ENCODE measurements at places on chromosomes 5 and 9. TPM values are rescaled to one million over a fixed set of nuclear protein-coding genes. Genes with fewer than 3 reads are reported as not detected.

The SOX30 gene
- not detected for total RNA-seq

The PCDHAC1 gene
- total RNA-seq, result 7.7 TPM

The CD180 gene
- total RNA-seq, result not detected

The SPATA9 gene
- total RNA-seq, result not detected

The NR5A1 gene
- 0.49 TPM for total RNA-seq

The IL4 gene
- total RNA-seq, result not detected

The ADAMTS6 gene
- 13.0 TPM for total RNA-seq

The C5orf24 gene
- 62.2 TPM for total RNA-seq

The CDX1 gene
- total RNA-seq, result 0.31 TPM

The CNTFR gene
- total RNA-seq, result 2.3 TPM

The ANKRD18A gene
- total RNA-seq, result 2.2 TPM

- no peak overlapping the region for H3K27ac ChIP-seq
- H3K4me3 ChIP-seq, result no peak overlapping the region
- no peaks in the 10 kb centered on the region for H3K36me3 ChIP-seq
- H3K27me3 ChIP-seq, result peaks cover 89% of the 10 kb centered on the region
- no peak for DNase-seq
These were observed 70.4 kb upstream of the TBCA start for GRCh38 chr5:77846422-77847128.

DNA sequence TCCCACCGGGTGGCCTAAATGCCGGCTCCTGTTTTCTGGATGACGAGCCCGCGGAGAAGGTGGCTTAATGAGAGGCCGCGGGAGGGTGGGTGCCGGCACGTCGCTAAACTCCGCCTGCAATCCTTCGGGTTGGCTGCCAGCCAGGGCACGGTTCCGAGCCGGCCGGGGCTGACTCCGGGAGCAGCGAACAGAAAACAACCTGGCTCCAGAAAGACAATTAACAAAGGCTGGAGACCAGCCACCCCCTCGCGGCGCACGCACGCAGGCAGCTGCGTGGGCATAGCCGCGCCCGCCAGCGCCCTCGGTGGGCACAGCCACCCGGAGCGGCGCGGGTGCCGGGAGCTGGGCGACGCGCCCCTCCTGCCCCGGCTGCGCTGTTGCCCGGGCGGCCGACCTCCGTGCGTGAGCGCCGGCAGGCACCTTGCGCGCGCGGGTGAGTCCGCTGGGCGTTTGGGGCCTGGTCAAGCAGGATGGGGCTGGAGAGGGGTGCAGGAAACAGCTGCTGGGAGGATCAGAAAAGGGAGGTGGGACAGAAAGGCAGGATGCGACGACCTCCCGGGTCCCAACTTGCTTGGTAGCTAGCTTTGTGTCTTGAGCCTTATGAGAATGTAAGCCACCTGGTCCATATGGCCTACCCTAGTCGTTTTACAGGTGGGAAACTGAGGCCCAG, at the start of gene ARHGEF37:
ARHGEF37 (plus strand) TSS at position 307 of the 670 bp plus-strand sequence. CDS start 16,272 bp downstream, outside the sequence.
- peak within 1 kb of the TSS; percentile 71 for H3K4me3 ChIP-seq
- peaks cover 8% of the 10 kb centered on the region for H3K4me1 ChIP-seq
- no peaks in the 10 kb centered on the region for H3K36me3 ChIP-seq
- peak; percentile 20 for DNase-seq

DNA sequence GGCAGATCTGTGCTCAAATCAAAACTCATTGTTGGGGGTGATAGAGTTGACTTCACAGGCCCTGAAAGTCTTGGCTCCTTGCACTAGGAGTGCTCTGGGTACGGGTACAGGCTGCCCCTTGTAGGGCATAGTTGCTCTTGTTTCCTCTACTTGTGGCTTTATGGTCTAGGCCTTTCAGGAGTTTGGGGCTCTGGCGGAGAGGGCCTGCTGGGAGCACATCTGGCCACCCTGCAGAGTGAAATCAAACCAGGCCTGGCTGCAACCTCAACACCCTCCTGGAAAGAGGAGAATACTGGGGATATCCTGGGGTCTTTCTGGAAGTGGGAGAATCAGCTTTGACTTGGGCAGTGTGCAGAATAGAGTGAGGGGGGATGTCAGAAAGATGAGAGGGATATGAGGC, 1.5 kb downstream of the TGFBI start:
- H3K4me1 ChIP-seq, result peaks cover 2% of the 10 kb centered on the region
- no peak for DNase-seq
- H3K36me3 ChIP-seq, result no peaks in the 10 kb centered on the region
- H3K27me3 ChIP-seq, result peaks cover 84% of the 10 kb centered on the region
- H3K4me3 ChIP-seq, result no peak overlapping the region

GRCh38 chr5:131218392-131218791, 45.5 kb upstream of the CDC42SE2 start:
- H3K27me3 ChIP-seq, result no peaks in the 10 kb centered on the region
- H3K4me3 ChIP-seq, result no peak overlapping the region
- H3K4me1 ChIP-seq, result no peaks in the 10 kb centered on the region
- H3K27ac ChIP-seq, result no peak overlapping the region

DNA sequence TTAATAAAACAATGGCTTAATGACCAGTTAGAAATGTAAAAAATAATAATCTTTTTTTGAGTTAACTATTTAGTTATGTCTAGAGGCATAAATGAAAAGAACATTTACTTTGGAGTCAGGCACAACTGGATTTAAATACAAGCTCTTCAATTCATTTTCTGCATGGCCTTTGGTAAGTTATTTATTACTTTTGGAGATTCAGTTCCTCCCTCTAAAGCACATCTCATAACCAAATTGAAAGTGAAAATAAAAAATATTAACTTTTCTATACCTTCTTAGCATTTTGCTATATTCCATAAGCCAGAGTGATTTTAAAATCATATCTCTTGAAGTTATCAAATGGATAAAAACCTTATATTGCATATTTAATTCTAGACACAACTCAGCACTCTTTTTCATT, 434.9 kb upstream of the SMARCA2 start:
- no peak overlapping the region for H3K27ac ChIP-seq
- H3K4me3 ChIP-seq, result no peak overlapping the region
- H3K36me3 ChIP-seq, result no peaks in the 10 kb centered on the region
- no peaks in the 10 kb centered on the region for H3K27me3 ChIP-seq

- H3K4me3 ChIP-seq, result no peak overlapping the region
- no peak overlapping the region for H3K27ac ChIP-seq
- H3K36me3 ChIP-seq, result no peaks in the 10 kb centered on the region
- no peak for DNase-seq
- no peaks in the 10 kb centered on the region for H3K27me3 ChIP-seq
These were observed 1886.0 kb upstream of the CDH6 start for GRCh38 chr5:29307478-29307877.

DNA sequence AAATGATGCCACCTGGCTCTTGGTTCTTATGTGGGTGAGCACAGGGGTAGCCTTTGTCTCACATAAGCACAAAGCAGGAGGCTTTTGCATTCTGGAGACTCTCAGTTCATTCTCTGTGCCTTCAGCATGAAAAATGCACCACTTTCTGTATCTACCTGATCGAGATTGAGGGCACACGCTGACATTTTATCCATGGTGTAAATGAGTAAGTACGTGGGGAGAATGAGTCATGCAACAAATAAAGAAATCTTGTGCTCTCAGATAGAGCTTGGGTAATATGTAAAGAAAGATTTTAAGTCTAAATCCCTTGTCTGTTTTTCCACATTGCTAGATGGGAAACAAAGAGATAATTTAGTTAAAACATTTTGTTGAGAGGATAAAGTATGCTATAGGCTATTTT, 607.2 kb upstream of the WWC1 start:
- DNase-seq, result no peak
- no peak overlapping the region for H3K27ac ChIP-seq
- no peaks in the 10 kb centered on the region for H3K27me3 ChIP-seq
- H3K4me3 ChIP-seq, result no peak overlapping the region
- H3K4me1 ChIP-seq, result no peaks in the 10 kb centered on the region

GRCh38 chr9:128495296-128495695, 9.2 kb upstream of the GLE1 start:
- H3K27ac ChIP-seq, result no peak overlapping the region
- H3K4me3 ChIP-seq, result no peak overlapping the region
- peaks cover 14% of the 10 kb centered on the region for H3K36me3 ChIP-seq
- no peak for DNase-seq
- no peaks in the 10 kb centered on the region for H3K4me1 ChIP-seq

DNA sequence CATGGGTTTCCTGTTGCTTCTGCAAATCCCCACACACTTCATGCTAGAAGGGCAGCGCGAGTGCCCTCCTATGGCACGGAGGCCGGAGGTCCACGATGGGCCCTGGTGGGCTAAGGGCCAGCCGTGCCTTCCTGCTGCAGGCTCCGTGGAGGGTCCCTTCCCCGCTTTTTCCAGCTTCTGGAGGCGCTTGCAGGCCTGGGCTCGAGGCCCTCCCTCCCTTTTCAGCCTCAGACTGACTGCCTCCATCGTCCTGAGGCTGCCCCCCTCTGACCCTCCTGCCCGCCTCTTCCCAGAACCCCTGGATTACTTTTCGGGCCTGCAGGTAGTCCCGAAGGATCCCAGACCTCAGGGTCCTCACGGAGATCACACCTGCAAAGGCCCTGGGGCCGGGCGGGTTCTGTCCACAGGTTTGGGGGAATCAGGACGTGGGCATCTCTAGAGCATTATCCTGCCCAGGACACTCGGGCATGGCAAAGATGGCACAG, 3.2 kb upstream of the TERT start:
- H3K4me1 ChIP-seq, result no peaks in the 10 kb centered on the region
- no peak overlapping the region for H3K27ac ChIP-seq
- peaks cover 50% of the 10 kb centered on the region for H3K27me3 ChIP-seq
- DNase-seq, result no peak

- H3K36me3 ChIP-seq, result peaks cover 45% of the 10 kb centered on the region
- no peaks in the 10 kb centered on the region for H3K27me3 ChIP-seq
- H3K4me1 ChIP-seq, result no peaks in the 10 kb centered on the region
- no peak for DNase-seq
These were observed 46.5 kb downstream of the POLK start for GRCh38 chr5:75558221-75558620.

- no peaks in the 10 kb centered on the region for H3K4me1 ChIP-seq
- H3K27me3 ChIP-seq, result no peaks in the 10 kb centered on the region
- H3K27ac ChIP-seq, result no peak overlapping the region
These were observed 17.4 kb downstream of the AKNA start for GRCh38 chr9:114370251-114370967.

GRCh38 chr5:93348231-93348630, 232.8 kb downstream of the NR2F1-AS1 start:
- no peak for DNase-seq
- H3K36me3 ChIP-seq, result no peaks in the 10 kb centered on the region
- no peak overlapping the region for H3K27ac ChIP-seq
- no peak overlapping the region for H3K4me3 ChIP-seq

DNA sequence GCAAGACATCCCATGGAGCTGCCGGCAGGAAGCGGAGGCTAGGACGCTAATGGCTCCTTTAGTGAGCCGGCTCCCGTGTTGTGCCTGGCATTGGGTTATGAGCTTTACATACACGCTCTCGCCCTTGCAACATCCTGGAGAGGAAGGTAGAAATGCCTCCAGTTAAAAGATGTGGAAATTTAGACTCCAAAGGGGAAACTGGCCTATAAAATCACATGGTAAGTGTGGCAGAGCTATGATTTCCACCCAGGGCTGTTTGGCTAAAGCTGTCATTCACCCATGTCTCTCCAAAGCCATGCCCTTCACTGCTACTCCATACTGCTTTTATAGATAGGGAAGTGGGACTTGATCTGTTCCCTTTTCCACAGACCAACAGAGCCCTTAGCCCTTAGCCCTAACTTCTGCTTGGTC, 5.2 kb downstream of the GM2A start:
- H3K27me3 ChIP-seq, result no peaks in the 10 kb centered on the region
- peaks cover 8% of the 10 kb centered on the region for H3K4me1 ChIP-seq
- DNase-seq, result no peak
- H3K4me3 ChIP-seq, result no peak overlapping the region

GRCh38 chr5:63959177-63959982, 2.9 kb downstream of the HTR1A start:
- peak overlapping the region; percentile 66 for H3K4me3 ChIP-seq
- no peaks in the 10 kb centered on the region for H3K36me3 ChIP-seq
- H3K4me1 ChIP-seq, result peaks cover 15% of the 10 kb centered on the region
- peak; percentile 70 for DNase-seq
- H3K27me3 ChIP-seq, result peaks cover 54% of the 10 kb centered on the region

GRCh38 chr5:66617991-66618768, 22.0 kb downstream of the MAST4 start:
- no peak overlapping the region for H3K4me3 ChIP-seq
- peaks cover 34% of the 10 kb centered on the region for H3K4me1 ChIP-seq
- no peak for DNase-seq
- no peaks in the 10 kb centered on the region for H3K27me3 ChIP-seq
- no peak overlapping the region for H3K27ac ChIP-seq

DNA sequence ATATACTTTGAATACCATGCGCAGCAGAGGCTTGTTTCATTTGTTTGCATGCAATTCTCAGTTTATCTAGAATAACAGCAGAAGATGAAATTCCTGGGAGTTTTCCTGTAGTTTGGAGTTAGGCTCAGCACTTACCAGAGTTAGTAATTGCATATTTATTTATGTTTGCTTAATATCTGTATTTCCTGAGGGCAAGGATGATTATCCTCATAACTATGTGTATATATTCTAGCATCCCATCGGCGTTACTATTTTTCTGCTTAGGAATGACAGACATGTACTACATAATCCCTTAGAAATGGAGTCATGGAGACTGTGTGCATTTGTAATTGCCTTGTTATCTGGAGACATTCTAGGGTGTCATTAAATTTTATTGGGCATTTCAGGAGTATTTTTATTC, 1184.8 kb downstream of the DTWD2 start:
- no peaks in the 10 kb centered on the region for H3K27me3 ChIP-seq
- DNase-seq, result no peak
- H3K4me1 ChIP-seq, result no peaks in the 10 kb centered on the region
- no peak overlapping the region for H3K4me3 ChIP-seq
- no peaks in the 10 kb centered on the region for H3K36me3 ChIP-seq
